ENCODE measurements at places on chromosomes 4 and X.

DNA sequence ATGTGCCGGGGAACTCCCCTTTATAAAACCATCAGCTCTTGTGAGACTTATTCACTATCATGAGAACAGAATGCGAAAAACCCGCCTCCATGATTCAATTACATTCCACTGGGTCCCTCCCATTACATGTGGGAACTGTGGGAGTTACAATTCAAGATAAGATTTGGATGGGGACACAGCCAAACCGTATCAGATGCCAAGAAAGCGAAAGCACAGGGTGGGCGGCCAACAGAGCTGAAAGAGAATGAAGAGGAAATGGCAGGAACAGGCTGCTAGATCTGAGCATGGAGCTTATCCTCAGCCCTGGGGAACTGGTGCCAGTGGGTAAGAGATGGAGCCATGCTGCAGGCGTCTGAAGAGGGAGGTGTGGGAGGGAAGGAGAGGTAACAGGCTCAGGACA is 117.7 kb upstream of the PNPLA4 start:
- no peak for DNase-seq

DNA sequence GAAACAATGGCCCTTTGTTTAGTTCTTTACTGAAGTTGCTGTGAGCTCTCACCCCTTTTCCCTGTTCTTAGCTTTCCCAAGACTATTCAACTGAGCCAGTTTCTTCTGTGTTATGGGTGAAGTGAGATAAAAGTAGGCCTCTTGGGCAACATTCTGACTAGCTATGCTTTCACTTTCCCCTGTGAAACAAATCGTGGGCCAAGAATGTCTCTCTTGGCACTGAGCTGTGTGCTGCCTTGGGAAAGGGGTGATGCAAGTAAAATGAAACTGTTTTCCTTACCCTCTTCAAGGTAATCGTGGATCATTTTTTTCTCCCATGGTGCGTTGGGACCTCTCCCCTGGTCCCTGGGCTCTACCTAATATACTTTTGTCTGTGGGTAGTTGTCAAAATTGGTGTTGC is 653.9 kb upstream of the MAGEB2 start:
- DNase-seq, result no peak

DNA sequence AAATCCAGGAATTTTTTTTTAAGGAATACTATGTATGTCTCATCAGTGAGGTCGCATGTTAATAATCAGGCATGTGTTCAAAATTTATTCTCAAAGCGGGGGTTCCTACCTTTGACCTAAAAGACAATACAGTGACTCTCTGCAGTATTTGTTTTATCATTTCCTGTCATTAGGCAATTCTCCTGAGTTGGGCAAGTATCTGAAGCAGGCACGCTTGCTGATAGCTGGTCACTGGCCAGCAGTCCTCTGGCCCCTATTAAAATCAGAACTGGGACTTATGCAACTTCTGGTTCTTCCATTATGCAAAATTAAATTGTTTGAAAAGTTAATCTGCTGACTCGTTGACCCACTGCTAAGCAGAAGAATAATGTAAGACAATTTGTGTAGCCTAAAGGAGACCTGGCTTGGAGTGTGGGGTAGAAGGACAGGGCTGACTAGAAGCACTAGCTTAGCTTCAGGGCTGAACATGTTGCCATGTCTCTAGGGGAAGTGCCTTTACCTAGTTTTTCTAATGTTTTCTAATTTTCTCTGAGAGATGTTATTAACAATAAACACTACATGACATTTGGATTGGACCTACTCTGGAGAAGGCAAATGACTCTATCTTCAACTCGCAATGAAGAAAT is 36.0 kb upstream of the GABRA2 start:
- DNase-seq, result no peak

- DNase-seq, result no peak
These were observed 95.6 kb downstream of the REPS2 start for GRCh38 chrX:17042037-17042436.

DNA sequence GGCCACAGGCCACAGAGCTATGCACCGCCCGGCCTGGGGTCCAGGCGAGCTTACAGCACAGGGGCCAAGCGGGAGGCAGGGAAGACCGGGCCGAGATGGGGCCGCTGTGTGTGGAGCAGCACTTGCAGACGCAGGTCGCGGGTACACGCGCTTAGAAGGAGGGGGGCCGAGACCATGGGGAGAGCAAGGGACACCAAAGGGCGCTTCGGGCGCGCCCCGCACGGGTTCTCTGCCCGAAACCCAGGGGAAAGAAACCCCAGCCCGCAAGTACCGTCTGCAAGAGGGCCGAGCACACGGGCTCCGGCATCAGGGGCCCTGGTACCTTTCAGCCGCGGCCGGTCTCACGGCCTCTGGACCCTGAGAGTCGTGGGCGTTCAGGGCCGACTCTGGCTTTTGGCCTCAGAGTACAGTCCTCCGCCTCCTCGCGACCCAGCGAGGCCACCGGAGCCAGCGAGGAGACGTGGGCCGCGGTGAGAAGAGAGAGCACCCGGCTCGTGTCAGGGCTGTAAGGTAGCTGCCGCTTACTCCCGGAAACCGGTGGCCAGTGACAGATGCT is 342 bp downstream of the EOLA2 start:
- DNase-seq, result no peak

GRCh38 chr4:36039026-36039425 is 205.3 kb downstream of the ARAP2 start:
- no peak for DNase-seq

DNA sequence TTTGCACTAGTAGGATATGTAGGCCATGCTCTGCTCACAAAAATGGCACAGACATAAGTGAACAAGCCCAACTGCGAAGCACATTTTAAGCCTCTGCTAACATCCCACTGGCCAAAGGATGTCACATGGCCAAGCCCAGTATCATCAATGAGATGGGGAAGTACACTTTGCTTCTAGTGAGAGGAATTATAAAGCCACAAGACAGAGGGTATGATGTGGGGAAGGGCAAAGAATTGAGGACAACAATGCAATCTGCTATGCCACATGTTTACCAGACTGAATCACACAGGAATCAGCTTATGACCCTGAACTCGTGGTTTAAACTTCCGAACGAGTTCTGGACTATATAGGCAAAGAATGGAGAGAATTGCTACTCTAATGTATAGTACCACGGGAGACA is 39.1 kb downstream of the SUPT20HL1 start:
- no peak for DNase-seq

- no peak for DNase-seq
These were observed 168.2 kb downstream of the COL25A1 start for GRCh38 chr4:109134268-109134667.

GRCh38 chr4:132114885-132115284 is 1034.2 kb upstream of the PCDH10 start:
- no peak for DNase-seq

DNA sequence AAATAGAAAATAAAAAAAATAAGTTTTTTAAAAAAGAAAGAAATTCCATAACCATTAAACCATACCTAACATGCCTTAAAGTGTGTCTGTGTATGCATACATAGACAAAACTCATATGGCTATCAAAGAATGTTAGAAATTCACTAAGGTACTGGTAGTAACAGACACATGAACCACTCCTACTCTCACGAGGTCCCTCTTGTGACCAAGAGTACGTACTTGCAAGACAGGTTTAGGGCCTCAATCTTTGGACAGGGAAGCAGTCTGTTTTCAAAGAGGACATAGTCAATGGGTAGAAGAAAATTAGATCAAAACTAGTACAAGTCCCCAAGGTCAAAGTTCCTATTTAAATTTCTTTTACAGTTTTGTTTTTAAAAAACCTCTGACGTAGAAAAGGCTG is 117.3 kb downstream of the CHM start:
- no peak for DNase-seq

DNA sequence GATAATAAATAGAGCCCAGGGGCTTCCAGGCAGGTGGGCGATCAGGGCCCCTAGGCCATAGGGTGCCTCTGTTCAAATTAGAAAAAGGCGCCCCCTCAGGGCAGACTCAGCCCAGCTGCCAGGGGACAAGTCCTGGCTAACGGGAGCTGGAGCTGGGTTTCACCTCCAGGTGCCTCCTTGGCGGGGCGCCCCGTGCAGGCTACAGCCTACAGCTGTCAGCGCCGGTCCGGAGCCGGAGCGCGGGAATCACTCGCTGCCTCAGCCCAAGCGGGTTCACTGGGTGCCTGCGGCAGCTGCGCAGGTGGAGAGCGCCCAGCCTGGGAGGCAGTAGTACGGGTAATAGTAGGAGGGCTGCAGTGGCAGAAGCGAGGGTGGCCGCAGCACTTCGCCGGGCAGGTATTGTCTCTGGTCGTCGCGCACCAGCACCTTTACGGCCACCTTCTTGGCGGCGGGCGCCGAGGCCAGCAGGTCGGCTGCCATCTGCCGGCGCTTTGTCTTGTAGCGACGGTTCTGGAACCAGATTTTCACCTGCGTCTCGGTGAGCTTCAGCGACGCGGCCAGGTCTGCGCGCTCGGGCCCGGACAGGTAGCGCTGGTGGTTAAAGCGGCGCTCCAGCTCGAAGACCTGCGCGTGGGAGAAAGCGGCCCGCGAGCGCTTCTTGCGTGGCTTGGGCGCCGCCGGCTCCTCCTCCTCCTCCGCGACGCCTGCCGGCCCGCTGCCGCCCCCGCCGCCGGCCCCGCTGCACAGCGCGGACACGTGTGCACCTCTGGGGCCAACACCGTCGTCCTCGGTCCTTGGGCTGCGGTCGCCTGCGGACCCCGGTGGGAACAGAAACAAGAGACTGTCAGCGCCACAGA is 2.4 kb downstream of the NKX3-2 start:
- DNase-seq, result no peak

GRCh38 chr4:75655562-75655961 is 17.6 kb downstream of the G3BP2 start:
- DNase-seq, result no peak

DNA sequence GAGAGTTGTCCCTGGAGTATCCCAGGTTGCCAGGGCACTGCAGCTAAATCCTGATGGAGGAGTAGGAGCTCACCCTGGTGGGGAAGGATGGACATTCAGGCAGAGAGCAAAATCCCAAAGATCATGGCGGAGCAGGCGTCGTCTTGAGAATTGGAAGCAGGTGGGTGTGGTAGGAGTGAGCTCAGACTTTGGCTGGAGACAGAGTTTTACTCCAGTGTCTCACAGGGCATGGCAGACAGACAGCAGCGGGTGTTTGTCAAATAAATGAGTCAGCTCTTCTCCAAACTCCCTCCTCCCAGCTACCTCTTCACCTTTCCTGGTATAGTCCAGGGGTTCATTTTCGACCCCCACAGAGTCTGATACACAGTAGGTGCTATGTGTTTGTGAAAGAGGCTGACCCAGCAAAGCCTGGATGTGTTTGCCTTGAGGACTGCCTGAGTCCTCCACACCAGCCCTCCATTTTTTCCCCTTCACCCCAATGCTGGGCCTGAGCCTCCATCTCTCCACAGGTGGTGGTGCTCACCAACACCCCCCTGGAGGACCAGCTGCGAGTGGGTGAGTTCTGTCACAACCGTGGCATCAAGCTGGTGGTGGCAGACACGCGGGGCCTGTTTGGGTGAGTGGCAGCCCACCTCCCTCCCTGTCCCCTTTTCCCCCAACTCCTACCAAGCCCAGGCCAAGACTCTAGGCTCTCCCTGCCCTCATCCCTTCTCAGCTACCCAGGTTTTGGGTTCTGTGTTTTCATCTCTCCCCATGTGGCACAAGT is 6.9 kb downstream of the UBA1 start:
- DNase-seq, result no peak

DNA sequence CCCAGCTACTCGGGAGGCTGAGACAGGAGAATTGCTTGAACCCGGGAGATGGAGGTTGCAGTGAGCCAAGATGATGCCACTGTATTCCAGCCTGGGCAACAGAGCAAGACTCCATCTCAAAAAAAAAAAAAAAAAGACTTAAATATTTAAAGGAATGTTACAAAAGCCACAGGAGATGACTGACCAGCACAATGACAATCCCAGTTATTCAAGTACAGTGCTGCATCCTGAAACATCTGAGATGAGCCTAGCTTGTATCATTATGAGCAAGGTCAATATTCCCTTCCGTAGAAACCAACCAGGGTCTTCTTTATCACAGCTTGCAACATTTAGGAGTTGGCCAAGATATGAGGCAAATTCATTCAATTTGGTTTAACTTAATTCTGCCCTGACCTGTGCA is 38.6 kb downstream of the LNX1 start:
- DNase-seq, result no peak

GRCh38 chr4:107392951-107393350 is 327.1 kb downstream of the PAPSS1 start:
- DNase-seq, result no peak

DNA sequence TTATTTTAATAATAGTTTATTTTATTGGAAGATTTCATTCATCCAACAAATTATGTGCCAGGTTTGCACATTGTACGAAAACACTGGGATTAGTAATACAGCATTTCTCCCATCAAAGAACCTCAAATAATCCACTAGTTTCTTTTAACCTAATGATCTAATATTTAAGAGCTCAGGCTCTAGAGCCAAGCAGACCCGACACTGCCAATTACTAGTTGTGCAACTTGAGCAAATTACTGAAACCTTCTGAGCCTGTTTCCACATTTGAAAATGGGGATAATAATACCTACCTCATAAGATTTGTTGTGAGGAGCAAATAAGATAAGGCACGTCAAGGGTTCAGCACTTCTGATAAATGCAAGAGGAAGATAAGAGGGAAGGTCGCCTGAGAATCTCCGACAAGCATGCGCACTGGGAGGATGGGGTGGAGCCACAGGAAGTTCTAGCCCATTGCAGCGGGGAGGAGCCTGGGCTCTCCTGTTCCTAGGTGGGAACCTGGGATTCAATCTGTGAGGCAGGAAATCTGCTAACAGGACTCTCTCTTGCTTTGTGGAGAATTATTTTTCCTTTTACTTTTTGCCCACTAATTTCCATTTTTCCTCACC is 141.5 kb upstream of the SMAD1 start:
- peak; percentile 14 for DNase-seq

DNA sequence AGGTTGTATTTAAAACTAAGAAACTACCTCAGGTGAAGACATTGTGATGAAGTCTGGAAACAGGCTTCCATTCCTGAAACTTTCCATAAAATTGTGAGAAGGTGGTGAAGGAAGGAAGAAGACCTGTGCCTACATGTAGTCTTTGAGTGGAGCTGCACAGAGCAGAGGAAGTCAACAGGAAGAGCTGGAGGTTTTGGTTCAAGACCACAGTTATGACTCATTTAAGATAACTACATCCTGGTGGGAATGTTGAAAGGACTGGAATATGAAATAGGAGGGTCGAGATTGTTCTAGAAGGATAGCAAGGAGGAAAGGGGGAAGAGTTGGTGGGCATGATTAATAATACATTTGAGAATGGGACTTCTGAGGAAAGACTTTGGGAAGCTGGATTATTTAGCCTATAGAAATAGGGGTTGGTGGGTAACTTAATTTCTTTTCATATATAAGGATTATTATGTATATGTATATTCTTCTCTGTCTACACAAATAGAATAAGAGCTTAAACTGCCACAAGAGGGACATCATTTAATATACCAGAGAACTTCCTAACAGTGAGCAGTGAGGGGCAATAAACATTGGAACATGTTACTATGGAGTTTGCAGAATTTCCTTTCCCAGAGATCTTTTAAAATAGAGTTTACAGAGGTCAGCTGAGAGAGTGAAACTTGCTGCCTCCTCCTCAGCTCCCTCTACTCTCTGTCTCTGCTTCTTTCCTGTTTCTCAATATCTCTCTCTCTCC is 23.5 kb downstream of the AWAT2 start:
- no peak for DNase-seq

All from NCI-H2171 treated with DMSO at 0.1 percent for 48 hours (cell line).